Posterior vena cava (tissue), 2 donors: ENCODE measurements at places on chromosomes 7 and 10. TPM values are rescaled to one million over a fixed set of nuclear protein-coding genes. Genes with fewer than 3 reads are reported as not detected.

Gene ACTR3C
- total RNA-seq = 1.7 TPM

DNA sequence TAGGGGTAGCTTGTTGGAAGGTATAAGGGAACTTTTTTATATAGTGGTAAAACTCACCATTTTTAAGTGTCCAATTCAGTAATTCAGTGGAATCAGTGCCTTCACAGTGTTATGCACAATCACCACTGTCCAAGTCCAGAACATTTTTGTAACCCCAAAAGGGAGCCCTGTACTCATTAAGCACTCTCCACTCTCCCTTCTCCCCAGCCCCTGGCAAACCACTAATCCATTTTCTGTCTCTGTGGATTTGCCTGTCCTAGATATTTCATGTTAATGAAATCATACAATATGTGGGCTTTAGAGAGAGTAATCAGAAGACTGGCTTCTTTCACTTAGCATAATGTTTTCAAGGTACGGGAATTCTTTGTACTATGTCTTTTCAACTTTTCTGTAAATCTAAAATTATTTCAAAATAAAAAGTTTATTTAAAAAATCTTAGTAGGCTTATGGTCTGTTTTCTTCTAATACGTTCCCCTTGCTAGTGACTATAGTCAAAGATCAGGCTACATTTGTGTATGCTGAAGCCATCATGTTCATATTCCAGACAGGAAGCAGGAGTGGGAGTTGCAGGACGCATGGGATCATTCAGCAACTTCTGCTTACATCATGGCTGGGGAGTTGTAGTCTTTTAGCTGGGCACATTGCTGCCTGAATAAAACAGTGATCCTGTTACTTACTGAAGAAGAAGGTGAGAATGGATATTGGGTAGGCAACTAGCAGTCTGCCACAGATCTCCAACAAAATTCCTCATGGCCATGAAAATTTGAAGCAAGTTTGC is 35.4 kb upstream of the TAX1BP1 start:
- no peak for DNase-seq

DNA sequence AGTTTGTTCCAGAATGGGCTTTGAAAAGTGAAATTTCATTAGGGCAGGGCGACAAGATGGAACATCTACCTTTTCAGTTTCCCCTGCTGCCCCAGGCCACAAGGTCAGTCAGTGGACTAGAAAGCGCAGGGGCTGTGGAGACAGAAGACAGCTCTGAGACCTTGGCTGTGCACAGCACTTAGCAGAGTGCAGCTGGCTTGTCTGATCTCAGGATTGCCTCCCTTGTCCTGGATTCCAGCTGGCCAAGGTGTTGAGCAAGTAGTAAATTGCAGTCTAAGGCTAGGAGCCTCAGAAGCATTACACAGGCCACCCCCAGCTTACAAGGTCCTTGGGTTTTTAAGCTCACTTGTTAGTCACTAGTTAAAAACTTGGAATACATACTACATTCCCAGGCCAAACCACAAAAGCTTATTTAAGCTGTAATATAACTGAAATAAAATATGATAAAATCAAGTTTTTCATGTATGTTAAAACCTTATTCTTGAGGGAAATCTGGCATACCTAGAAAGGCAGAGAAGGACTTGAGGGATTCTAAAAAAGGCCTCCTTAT is 67.3 kb upstream of the NPY start:
- peak; percentile 34 for DNase-seq

Gene SPDYE11
- not detected for total RNA-seq

DNA sequence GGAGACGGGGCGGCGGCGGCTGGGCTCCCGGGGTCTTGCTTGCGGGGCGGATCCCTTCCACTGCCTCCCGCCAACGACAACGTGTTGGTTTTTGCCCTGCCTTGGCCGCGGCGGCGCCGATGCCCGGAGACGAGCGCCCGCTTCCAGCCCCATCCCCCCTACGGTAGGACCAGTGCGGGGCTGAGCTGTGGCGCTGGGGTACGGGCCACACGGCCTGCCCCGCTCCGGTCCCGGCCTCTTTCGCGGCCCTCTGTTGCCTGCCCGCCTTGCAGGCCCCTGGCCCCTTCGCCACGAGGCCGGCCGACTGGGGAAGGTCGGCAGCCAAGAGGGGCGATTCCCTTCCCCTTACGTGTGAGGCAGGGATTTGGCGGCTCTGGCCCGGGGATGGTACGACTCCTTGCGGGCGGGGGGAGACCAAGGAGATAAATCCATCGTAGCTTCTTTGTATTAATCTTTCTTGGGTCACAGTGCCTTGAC is 488 bp downstream of the EIF4H start:
- DNase-seq = peak; percentile 90

GRCh38 chr7:155644971-155645509 is 579 bp downstream of the RBM33 start:
- DNase-seq = no peak

GRCh38 chr10:93369588-93370164 is 112.5 kb downstream of the MYOF start:
- DNase-seq = no peak

- no peak for DNase-seq
Observed at GRCh38 chr7:117023325-117023854, 70.1 kb downstream of the ST7 start.

GRCh38 chr7:111835066-111835465 is 272.8 kb upstream of the IMMP2L start:
- DNase-seq = no peak

- no peak for DNase-seq
Observed at GRCh38 chr10:124705381-124705740, 38.8 kb downstream of the FAM53B start.

DNA sequence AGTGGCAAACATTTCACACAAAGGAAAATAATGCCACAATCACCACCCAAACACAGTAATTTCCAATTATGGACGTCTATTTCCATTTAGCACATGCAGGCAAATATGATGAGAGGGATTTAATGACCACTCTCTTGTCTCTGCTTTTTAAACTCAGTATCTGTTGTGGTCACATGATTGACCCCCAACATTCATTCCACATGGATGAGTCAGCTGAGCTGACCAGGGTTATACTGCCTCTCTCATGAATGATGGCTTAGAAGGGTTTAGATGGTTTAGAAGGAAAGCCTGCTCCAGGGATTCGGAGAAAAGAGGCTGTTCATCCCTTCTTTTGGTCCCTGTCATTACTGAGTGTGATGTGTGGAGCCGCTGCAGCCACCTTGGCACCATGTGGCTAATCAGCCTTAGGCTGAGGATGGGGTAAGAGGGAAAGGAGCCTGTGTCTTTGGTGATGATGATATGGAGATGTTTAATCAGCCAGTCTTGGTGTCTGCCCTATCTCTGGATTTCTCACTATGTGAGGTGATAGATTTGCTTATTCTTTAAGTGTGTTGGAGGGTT is 38.2 kb upstream of the JAKMIP3 start:
- no peak for DNase-seq

- no peak for DNase-seq
Observed at GRCh38 chr7:36985866-36986400, 261.6 kb upstream of the AOAH start.

GRCh38 chr7:39005461-39005860 is 27.8 kb downstream of the POU6F2 start:
- DNase-seq = no peak

DNA sequence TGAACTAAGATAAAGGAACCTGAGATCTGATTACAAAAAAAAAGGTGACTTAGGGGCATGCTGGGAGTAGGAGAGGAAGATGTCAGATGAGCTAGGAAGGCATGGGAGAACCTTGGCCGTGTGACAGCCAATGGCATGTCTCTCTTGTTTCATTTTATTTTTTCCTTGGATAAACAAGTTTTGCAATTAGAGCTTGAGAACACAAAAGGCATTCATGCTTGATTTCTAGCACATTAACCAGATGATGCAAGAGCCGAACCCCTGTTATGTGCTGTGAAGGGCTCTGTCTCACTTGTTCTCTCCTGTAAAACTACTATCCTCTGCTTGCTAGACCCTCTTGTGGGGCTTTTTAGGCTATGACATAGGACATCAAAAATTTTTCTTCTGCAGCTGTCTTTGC is 134.3 kb upstream of the ASAH2 start:
- DNase-seq = no peak

- DNase-seq = no peak
Observed at GRCh38 chr7:24659505-24659904, 86.3 kb downstream of the PALS2 start.

GRCh38 chr7:94301024-94301586 is 93.6 kb upstream of the COL1A2 start:
- DNase-seq = peak; percentile 92

DNA sequence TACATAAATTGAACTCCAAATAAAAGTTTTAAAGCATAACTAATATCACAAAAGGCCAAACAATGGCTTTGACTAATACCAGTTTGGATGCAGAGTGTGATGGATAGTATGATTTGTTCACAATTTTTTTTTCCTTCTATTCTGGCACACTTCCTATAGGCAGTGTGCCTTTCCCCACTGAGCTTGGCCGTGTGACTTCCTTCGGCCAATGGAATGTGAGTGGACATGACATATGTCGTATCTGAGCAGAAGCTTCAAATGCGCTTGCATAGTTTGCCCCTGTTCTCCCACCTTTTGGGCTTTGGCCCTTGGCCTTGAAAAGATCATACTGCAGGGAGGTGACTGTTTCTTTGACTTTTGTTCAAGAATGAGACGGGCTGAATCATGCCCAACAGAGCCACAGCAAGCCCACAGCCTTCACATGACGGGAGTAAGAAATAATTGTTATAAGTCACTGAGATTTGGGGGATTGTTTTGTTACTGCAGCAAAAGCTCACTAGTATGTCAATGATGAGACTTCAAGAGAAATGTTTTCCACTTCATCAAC is 279.9 kb upstream of the NEBL start:
- DNase-seq = no peak

DNA sequence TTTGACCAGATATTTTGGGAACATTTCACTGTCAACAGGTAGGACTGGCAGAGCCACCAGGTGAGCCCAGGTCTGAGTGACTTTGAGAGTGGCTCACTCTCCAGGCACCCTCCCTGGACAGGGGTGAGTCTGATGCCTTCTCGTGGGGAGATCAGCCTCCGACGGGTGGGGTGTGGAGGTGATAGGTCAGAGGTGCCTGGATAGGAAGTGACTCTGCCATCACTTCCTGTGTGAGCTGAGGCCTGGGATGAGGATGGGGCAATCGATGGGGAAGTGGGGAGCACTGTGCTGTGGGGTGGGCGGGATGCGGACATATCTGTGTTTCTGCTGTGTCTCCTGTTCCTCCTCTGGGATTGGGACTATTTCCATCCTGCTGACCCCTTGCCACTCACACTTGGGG is 34.6 kb downstream of the IFT22 start:
- DNase-seq = no peak

DNA sequence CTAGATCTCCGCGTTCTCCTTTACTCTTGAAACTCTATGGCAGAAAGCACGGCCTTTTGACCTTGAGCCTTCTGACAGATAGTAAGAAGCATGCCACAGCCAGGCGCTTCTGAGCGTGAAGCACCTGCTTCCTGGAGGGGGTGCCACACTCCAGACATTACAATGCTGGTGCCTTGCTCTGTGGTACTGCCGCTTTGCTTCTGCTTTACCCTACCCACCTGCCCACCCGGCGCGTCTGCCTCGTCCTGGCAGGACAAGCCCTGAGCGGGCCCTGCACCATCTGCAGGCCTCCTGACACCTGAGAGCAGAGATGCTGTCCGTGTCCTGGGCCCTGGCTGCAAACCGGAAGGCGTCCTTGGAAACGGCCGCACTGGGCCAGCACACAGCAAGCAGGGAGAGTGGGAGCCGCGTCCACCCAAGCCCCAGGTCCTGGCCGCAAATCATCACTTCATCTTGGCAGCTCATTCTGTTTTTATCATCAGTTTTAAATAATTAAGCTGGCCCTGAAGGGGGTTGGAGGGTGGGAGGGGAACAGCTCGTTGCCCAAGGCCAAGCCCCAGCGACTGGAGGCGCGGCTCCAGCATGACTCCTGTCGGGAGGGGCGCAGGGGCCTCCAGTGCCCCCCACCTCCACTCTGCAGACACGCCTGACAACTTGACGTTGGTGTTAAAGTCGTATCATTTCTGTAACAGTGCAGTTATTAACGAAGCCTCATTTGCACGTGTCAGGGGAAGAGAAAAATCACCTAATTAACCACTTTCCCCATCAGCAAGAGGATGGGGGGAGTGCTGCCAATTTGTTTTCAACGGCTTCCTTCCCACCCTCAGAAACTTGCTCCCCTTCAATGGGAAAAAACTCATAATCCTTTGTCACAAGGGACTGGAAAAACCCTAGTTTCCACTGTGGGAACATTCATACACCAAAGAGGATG is 132.2 kb downstream of the MAD1L1 start:
- no peak for DNase-seq

- no peak for DNase-seq
Observed at GRCh38 chr10:48399551-48399950, 93.1 kb downstream of the MAPK8 start.

Gene LRRN3
- total RNA-seq = 1.3 TPM

DNA sequence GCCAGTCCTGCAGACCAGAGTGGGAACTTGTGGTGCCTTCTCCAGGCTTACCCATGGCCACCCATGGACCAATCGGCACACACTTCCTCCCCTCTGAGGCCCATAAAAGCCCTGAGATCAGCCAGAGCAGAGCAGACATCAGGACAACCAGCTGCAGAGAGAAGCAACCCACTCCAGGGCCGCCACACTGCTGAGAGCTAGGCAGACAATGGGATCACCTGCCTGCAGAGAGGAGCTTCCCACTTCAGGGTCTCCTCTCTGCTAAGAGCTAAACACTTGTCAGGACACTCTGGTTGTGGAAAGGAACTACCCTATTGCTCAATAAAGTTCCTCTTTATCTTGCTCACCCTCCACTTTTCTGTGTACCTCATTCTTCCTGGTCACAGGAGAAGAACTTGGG is 34.0 kb downstream of the C7orf25 start:
- no peak for DNase-seq

DNA sequence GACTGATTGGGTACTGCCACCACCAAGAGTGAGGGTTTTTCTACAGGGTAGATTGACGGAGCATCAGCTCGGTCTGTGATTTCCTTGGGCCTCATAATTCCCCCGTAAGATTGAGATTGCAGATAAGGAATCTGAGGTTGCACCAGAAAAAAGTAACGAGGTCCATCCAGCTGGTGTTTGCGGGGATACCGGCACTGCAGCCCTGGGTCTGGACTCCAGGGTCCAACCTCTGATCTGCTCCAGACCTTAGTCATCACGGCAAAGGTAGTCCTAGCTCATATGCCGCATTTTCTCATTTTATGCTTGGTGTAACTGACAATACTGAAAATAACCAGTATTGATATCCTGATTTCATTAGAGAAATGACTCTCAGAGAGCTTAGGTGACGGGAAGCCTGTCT is 3.9 kb downstream of the CARD11 start:
- DNase-seq = no peak

- DNase-seq = no peak
Observed at GRCh38 chr7:147308539-147308938, 1191.9 kb downstream of the CNTNAP2 start.

DNA sequence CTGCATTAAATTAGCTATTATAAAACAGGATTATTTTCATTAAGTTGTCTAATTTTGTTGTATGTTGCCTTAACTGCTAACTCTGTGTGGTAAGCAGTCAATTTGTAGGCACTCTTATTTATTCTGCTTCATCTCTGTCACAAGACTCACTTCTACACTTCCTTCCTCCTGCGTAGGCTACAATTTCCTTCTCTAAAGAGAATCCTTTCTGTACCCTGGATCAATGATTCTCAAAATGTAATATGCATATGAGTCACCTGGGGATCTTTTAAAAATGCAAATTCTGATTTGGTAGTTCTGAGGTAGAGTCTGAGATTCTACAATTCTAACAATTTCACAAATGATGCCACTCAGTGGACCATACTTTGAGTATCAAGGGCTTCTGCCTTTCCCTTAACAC is 4.4 kb upstream of the UBE2D1 start:
- no peak for DNase-seq

Gene INSYN2A
- total RNA-seq = 0.33 TPM

Gene A1CF
- total RNA-seq = not detected
